Esophagus squamous epithelium (tissue), 5 donors: ENCODE measurements at places on chromosomes 7 and 10. TPM values are rescaled to one million over a fixed set of nuclear protein-coding genes. Genes with fewer than 3 reads are reported as not detected.

DNA sequence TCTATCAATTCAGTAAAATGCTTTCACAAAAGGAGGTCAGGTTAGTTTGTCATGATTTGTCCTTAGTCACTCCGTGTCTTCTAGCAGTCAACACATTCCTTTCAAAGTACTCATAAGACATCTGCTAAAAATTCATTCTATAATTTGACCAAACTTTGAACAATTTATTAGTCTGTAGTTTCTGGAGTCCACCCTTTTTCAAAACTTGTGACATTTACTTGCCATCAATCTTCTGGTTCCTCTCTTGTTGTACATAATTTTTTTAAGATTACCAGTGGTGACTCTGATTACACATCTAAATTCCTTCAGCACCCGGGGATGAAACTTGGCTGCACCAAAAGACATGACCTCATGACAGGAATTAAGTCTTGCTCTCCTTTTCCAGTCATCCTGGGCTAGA, 130.1 kb downstream of the NEBL start:
- peaks cover 7% of the 10 kb centered on the region for H3K4me1 ChIP-seq
- no peaks in the 10 kb centered on the region for H3K27me3 ChIP-seq
- DNase-seq, result no peak
- H3K27ac ChIP-seq, result no peak overlapping the region
- H3K4me3 ChIP-seq, result no peak overlapping the region

DNA sequence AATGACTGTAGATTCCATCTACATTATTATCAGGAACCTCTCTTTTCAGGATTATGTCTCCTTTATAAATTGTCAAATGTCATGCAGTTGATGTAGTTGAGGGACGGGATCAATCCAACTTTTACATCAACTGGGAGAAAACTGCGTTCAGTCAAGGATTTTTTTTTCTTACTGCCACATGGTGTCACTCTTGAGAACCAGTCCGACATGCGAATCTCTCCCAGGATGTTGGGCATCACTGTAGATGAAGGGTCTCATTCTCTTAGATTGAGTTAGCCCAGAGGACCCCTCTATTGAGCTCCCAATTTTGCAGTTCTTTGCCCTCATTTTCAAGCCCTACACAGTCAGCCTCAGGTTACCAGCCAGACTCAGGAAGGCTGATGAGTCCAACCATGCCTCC, 120.3 kb upstream of the PTPRZ1 start:
- no peaks in the 10 kb centered on the region for H3K27me3 ChIP-seq
- H3K36me3 ChIP-seq, result no peaks in the 10 kb centered on the region
- H3K4me1 ChIP-seq, result no peaks in the 10 kb centered on the region
- no peak overlapping the region for H3K4me3 ChIP-seq
- DNase-seq, result no peak
- no peak overlapping the region for H3K27ac ChIP-seq

DNA sequence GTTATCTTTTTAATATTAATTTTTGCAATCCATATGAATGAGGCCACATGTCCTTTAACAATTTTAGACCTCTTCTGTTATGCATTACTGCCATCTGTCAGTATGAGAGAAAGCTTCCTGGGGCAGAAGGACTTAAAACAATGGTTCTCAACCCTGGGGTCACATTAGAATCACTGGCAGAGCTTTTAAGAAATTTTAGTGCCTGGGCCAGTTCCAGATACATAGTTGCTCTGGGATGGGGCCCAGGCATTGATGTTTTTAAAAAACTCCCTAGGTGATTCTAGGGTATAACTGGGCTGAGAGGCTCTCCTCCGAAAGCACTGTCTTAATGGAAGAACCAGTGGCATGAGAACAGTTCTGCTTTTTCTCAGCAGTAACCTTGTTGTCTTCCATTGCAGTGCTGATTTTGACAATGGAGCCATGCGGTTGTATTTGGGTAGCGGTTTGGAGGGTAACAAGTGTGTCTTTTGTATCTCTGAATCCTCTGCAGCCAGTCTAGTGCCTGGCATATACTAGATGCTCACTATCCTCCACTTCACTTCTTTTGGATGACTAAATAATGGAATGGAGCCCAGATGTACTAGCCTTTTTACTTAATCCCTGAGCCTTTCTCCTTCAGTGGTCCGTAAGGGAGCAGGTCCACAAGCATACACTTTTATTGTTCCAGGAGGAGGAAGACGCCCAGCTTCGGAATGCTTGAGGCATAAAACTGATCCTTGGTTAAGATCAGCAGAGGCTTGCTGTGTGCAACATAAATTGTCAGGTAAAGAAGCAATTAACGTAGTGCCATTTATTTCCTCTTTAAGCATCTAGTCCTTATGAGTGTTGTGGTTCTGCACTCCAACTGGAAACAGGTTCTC, 227.1 kb downstream of the AUTS2 start:
- no peak overlapping the region for H3K4me3 ChIP-seq
- no peaks in the 10 kb centered on the region for H3K36me3 ChIP-seq

GRCh38 chr7:135980012-135980551, 2.9 kb upstream of the MTPN start:
- no peak for DNase-seq
- H3K27ac ChIP-seq, result peak overlapping the region; percentile 82
- H3K4me3 ChIP-seq, result peak overlapping the region; percentile 6
- H3K36me3 ChIP-seq, result no peaks in the 10 kb centered on the region

DNA sequence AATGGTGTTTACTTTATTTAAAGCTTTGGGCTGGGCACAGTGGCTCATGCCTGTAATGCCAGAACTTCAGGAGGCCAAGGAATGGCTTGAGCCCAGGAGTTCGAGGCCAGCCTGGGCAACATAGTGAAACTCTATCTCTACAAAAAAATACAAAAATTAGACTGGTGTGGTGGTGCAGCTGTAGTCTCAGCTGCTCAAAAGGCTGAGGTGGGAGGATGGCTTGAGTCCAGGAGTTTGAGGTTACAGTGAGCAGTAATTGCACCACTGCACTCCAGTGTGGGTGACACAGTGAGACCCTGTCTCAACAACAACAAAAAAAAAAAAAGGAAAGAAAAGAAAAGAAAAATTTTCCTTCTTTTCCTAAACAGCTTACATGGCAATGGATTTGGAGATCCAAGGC, 22.0 kb downstream of the SLC16A9 start:
- H3K27me3 ChIP-seq, result no peaks in the 10 kb centered on the region
- no peak for DNase-seq
- H3K4me1 ChIP-seq, result no peaks in the 10 kb centered on the region
- H3K4me3 ChIP-seq, result no peak overlapping the region
- H3K36me3 ChIP-seq, result no peaks in the 10 kb centered on the region

DNA sequence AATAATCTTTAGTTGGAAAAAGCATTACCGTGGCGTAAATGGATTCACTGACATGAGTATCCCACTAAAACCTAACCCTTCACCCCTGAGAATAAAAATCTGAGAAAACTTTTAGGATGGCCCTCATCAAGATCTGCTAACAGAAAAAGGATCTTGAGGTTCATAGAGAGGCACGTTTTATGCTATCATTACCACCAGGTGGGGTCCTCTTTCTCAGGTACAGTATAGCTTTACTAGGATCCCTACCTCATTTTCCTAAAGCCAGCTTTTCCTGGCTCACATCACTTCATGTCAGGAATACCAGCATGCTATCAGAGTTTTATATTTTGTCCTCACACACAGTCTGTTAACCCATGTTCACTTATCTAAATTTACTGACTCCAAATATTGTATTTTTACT, 173.7 kb downstream of the POM121L12 start:
- H3K27me3 ChIP-seq, result no peaks in the 10 kb centered on the region
- no peak for DNase-seq
- no peak overlapping the region for H3K27ac ChIP-seq
- H3K36me3 ChIP-seq, result no peaks in the 10 kb centered on the region
- no peaks in the 10 kb centered on the region for H3K4me1 ChIP-seq
- H3K4me3 ChIP-seq, result no peak overlapping the region

Gene PROSER2
- 13.1 TPM for total RNA-seq

- no peak overlapping the region for H3K27ac ChIP-seq
- no peaks in the 10 kb centered on the region for H3K27me3 ChIP-seq
Observed at GRCh38 chr10:50533296-50533695, 90.5 kb downstream of the SGMS1 start.

DNA sequence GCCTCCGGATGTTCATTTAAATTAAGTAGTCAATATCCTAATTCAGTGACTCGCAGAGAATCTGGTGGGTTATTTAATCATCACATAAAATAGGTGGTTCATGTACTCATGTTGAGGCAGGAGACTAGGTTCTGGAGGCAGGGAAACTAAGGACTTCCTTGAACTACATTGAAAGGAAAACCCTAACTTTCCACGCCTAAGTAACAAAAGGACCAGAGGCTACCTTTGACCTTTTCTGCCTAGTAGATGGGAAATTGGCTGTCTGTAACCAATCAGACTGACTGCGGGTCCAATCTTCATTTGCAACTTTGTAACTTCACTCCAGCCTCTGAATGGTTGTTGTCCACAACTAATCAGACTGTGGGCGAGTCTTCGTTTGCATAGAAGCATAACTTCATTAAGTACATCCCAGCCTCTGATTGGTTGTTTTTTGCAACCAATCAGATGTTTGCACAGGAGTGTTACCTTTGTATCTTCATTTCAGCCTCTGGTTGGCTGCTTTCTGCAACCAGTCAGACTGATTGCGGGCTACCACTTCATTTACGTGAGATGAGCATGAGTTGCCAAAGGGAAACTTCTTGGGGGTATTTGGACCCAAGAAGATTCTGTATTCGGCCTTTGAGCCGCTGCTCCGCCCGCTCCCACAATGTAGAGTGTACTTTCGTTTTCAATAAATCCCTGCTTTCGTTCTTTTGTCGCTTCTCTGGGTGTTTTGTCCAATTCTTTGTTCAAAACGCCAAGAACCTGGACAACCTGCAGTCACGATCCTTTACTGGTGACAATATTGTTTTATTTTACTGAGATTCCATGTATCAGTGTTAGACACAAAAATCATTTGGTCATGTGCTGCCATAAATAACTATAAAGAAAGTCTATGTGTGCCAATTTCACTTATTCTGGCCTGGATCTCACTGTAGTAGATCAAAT, 1.7 kb upstream of the ST7 start:
- no peaks in the 10 kb centered on the region for H3K36me3 ChIP-seq
- no peaks in the 10 kb centered on the region for H3K27me3 ChIP-seq
- no peak for DNase-seq
- peak overlapping the region; percentile 99 for H3K27ac ChIP-seq
- H3K4me1 ChIP-seq, result peaks cover 38% of the 10 kb centered on the region
- H3K4me3 ChIP-seq, result peak overlapping the region; percentile 22

Gene CHN2
- total RNA-seq, result 2.7 TPM

- no peak for DNase-seq
- no peak overlapping the region for H3K27ac ChIP-seq
- H3K4me3 ChIP-seq, result no peak overlapping the region
- H3K36me3 ChIP-seq, result no peaks in the 10 kb centered on the region
- H3K4me1 ChIP-seq, result no peaks in the 10 kb centered on the region
- no peaks in the 10 kb centered on the region for H3K27me3 ChIP-seq
Observed at GRCh38 chr7:110187877-110188554, 902.9 kb upstream of the LRRN3 start.

DNA sequence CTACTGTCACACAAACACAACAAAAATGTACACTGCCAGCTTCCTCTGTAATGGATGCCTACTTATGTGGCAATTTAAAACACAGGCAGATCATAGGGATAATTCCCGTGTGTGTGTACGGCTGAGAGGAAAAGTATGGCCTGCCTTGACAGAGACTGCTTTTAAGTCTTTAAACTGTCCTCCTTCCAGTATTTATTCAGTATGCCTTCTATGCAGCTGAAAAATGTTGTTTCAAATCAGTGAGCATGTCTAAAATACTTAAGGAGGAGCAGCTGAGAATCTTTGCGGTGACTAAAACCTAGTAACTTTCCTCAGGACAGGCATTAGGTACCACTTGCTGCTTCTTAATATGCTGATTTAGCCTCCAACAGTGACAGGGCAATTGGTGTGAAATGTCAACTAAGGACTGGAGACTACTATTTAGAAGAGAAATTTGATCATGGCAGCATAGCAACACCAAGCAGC, 126.3 kb downstream of the CACNA2D1 start:
- no peaks in the 10 kb centered on the region for H3K27me3 ChIP-seq
- DNase-seq, result no peak
- peaks cover 10% of the 10 kb centered on the region for H3K4me1 ChIP-seq
- no peak overlapping the region for H3K4me3 ChIP-seq

GRCh38 chr7:50212016-50212325, 92.5 kb upstream of the IKZF1 start:
- no peaks in the 10 kb centered on the region for H3K27me3 ChIP-seq
- no peaks in the 10 kb centered on the region for H3K36me3 ChIP-seq
- no peak overlapping the region for H3K4me3 ChIP-seq

DNA sequence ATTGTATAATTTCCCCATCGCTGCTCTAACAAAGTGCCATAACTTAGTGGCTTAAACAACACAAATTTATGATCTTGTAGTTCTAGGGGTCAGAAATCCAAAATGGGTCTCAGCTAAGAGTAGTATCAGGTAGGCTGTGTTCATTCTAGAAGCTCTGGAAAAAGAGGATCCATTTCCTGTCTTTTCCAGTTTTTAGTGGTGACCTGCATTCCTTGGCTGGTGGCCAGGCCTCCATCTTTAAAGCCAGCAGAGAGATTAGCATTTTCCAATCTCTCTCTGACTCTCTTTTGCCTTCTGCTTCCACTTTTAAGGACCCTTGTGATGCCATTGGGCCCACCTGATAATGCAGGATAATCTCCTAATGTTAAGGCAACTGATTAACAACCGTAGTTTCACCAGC, 41.0 kb upstream of the C10orf120 start:
- no peak overlapping the region for H3K27ac ChIP-seq
- DNase-seq, result no peak
- no peaks in the 10 kb centered on the region for H3K36me3 ChIP-seq
- no peak overlapping the region for H3K4me3 ChIP-seq
- no peaks in the 10 kb centered on the region for H3K4me1 ChIP-seq
- no peaks in the 10 kb centered on the region for H3K27me3 ChIP-seq

Gene ADCY1
- 0.35 TPM for total RNA-seq

- no peak overlapping the region for H3K4me3 ChIP-seq
- no peak overlapping the region for H3K27ac ChIP-seq
- no peaks in the 10 kb centered on the region for H3K27me3 ChIP-seq
- no peak for DNase-seq
Observed at GRCh38 chr7:150871601-150872000, 19.3 kb downstream of the AOC1 start.

DNA sequence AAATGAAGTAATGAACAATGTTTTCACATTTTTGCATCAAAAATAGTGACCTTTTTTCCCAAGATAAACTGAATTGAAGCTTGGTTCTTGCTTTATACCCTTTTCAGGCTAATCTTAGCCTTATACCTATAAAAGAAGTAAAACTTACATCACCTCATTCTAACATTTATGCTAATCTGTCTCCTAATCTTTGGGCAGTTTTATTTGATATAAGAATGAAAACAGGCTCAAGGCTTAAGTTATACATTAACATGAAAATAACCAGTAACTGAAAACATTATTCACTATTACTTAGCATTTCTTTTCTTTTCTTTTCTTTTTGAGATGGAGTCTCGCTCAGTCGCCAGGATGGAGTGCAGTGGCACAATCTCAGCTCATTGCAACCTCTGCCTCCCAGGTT, 113.1 kb downstream of the HIBADH start:
- no peaks in the 10 kb centered on the region for H3K4me1 ChIP-seq
- H3K27me3 ChIP-seq, result no peaks in the 10 kb centered on the region
- H3K36me3 ChIP-seq, result no peaks in the 10 kb centered on the region
- H3K27ac ChIP-seq, result no peak overlapping the region
- no peak for DNase-seq

- no peak overlapping the region for H3K27ac ChIP-seq
- no peak for DNase-seq
- H3K36me3 ChIP-seq, result peaks cover 7% of the 10 kb centered on the region
- H3K4me1 ChIP-seq, result peaks cover 5% of the 10 kb centered on the region
Observed at GRCh38 chr10:96577069-96577468, 9.7 kb downstream of the TM9SF3 start.

GRCh38 chr10:36003031-36003600, 361.0 kb upstream of the FZD8 start:
- no peak for DNase-seq
- no peaks in the 10 kb centered on the region for H3K27me3 ChIP-seq
- H3K27ac ChIP-seq, result no peak overlapping the region
- H3K36me3 ChIP-seq, result no peaks in the 10 kb centered on the region
- H3K4me1 ChIP-seq, result no peaks in the 10 kb centered on the region
